Stimulated activated CD4-positive, alpha-beta T cell treated with anti-CD3 and anti-CD28 coated beads, Interleukin-12 subunit alpha, Interleukin-12 subunit beta, amount 100 ng/mL, for 48 hours (primary cell): ENCODE measurements at places on chromosomes 3 and 15.

DNA sequence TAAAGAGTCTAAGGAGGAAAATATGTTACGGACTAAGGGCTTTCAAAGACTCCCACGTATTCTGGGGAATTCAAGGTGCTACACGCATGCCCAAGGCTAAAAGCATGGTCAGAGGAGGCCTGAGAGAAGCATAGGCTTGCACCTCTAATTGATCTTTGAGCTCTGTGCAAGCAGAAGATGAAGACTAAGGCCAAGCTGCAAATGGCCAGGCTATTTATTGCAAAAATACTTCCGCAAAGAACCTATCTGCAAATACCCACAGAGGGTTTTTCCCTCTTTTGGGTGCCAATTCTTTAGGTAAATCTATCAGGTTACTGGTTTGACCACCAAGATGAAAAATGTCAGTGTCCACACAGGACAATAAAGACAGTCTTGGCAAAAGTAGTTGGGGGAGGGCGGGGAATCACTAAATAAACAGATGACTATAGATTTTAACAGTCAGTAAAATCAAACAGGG lies 119.5 kb downstream of the STAG1 start:
- DNase-seq = no peak

GRCh38 chr3:187968883-187969580 lies 184.9 kb upstream of the LPP start:
- DNase-seq = no peak

GRCh38 chr15:59317211-59317610 lies 55.5 kb downstream of the MYO1E start:
- DNase-seq = no peak

DNA sequence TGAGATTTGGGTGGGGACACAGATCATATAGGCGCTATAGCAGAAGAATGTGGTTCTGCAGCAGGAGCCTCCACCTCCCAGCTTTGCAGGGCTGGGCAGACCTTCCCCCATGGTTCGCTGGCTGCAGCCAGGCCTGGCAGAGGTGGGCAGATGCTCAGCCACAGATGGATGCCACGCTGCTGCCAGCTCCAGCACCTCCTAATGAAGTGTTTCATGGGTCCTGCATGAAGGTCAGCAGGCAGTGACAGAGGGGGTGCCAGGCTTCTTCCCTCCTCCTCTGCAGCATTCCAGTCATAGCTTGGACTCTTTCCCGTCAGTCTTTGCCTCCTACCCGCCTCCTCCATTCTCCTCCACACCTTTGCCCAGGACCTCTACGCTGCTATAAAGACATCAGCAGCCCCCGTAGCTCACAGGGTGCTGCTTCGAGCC lies 85.9 kb downstream of the SLCO3A1 start:
- DNase-seq = no peak

GRCh38 chr15:78982736-78983135 lies 37.9 kb upstream of the CTSH start:
- no peak for DNase-seq

DNA sequence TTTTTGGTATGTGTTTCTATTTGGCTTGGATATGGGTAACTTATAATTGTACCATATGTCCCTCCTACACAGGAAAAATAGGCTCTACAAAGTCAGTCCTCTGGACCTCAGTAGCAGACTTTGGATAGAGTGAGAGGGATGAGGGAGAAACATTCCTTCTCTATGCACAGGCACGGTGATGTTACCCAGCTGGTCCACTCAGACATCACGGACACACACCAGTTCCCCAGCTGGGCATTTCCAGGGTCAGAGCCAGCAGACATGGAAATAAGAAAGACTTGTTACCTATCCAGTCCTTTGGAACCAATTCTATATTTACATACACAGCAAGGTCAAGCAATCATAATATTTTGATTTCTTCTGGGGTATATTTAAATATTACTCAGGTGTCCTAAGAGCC lies 433.1 kb upstream of the KCNMB2 start:
- no peak for DNase-seq

- no peak for DNase-seq
These were observed 426.5 kb upstream of the RASGRP1 start for GRCh38 chr15:38991126-38991525.

- no peak for DNase-seq
These were observed 15.7 kb downstream of the GK5 start for GRCh38 chr3:142209655-142210054.

DNA sequence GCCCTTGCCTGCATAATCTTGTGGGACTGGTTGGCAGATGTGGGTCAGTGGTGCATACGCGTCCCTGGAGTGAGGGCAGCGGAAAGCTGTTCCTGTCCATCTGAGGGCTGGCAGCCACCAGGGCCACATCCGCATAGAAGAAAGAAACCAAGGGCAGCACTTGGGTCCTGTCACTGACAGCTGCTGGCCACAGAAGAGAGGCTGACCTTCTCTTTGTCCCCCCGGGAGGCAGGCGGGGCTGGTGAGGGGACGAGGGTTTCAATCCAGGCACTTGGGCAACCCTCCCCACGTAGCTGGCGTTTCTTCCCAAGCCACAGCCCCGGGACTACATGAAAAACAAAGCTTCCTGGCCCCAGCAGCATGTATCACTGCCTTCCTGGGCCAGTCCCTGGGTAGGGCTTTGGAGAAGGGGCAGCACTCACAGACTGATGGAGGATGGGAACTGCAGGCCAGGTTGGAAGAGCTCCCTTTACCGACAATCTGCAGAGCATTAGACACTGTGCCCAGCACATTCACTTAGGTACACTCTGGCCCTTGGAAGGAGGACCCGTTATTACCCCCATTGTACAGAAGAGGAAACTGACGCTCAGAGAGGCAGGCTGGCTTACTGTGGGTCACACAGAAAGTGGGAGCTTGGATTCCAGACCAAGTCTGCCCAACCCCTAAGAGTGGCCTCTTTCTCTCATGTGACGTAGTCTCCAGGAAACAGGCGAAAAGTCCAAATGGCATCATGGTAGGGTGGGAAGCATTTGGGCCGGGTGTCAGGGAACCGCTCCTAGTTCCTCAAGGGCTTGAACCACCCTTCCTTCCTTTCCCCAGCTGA lies 78.8 kb upstream of the SLC6A6 start:
- no peak for DNase-seq

GRCh38 chr15:99536422-99537040 lies 29.3 kb upstream of the MEF2A start:
- DNase-seq = no peak

DNA sequence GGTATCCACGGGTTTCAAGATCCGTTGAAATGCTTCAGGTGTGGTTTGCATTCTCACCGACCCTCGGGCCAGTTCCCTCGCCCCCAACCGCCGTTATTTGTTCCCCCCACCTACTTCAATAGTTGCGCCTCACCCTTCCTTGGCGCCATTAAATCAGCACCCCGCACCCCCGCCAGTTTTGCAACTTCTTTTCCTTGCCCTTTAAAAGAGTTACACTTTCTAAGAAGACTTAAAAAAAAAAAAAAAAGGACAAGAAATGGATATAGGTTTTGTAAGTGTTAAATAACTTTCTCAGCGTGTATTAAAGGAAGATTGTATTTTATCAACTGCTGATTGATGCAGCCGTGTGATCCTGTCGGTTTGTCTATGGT lies 87.2 kb downstream of the NR2F2 start:
- DNase-seq = no peak

DNA sequence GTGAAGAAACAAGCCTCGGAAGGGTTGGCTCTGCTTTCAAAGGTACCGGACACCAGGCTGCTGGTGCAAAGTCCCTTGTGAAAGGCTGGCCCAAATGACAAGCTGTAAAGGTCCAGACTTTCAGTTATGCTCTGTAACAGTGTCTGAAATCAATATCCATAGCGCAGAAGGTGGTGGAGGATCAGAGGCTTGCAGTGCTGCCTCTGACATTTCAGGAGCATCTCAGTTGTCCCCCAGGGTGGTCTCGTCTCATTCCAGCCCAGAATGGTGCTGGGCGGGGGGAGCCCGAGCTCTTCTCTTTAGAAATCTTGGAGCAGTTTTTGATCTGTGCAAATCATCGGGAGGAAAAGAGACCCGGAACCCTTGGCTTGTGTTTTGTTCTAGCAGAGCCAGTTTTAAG lies 402.3 kb upstream of the RGMA start:
- DNase-seq = no peak

DNA sequence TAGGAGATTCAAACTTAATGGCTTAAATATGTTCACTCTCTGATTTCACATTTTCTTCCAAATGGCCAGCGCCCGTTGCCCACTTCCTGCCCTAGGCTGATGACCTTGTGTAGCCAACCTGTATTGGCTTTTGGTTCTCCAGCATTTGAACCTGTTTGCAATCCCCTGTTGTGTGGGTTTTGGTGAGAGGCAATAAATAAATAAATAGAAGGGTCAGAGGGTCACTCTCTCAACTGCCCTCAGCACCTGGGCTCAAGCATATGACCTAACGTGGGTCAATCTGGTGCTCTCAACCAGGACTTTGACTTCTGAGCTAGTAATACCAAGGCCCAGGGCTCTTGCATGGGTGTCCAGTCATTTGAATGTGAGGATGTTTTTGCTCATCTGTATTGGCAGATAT lies 1.8 kb upstream of the SRP14 start:
- DNase-seq = no peak

- no peak for DNase-seq
These were observed 542 bp upstream of the UBAP1L start for GRCh38 chr15:65115542-65115941.

DNA sequence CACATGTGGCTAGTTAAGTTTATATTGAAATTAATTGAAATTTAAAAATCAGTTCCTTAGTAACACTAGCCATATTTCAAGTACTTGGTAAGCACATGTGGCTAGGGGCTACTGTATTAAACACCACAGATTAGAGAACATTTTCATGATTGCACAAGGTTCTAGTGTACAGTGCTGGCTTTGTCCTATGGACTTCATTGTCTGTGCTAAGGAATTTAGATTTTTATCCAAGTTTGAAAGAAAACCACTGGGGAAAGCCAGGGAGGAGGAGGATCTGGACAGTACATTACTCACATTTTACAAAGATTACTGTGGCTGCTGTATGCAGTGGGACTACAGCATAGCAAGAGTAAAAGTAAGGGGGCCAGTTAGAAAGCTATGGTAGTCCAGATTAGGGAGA lies 13.9 kb downstream of the STAC start:
- no peak for DNase-seq

GRCh38 chr3:133476971-133477375 lies 77.1 kb downstream of the BFSP2 start:
- DNase-seq = no peak

- DNase-seq = no peak
These were observed 303.0 kb downstream of the PLOD2 start for GRCh38 chr3:145857956-145858355.

- DNase-seq = no peak
These were observed 41.5 kb downstream of the NLGN1 start for GRCh38 chr3:173439004-173439403.

- no peak for DNase-seq
These were observed 71.9 kb downstream of the ARHGEF26 start for GRCh38 chr3:154193000-154193615.

DNA sequence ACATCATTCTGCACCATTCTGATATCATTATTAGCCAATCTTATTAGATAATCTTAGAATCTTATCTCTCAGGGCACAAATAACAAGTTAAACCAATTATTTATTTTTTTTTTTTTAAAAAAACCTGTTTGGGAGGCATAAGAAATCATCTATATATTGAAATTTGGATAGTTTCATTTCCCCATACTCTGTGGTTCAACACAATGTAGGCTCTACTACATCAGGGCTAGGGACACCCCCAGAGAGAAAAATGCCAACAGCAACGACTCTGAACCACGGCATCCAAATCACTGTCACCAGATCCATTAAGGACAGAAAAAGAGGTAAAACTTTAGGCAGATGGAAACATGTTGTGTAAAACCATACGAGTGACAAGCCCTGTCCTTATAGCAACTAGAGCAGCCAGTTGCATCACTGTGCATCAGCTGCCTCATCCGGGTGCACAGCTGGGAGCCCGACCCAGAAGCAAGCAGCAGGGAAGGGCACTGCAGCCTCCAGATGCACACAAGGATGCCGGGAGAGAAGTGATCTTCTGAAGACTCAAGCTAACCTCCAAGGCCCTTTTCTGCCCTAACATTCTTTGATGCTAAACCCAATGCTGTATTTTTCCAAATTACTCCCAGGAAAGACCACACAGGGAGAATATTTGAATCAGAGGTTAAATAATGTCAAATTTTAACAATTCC lies 381.1 kb downstream of the CTNNB1 start:
- DNase-seq = no peak

GRCh38 chr3:178359728-178360127 lies 176.5 kb upstream of the KCNMB2 start:
- no peak for DNase-seq

DNA sequence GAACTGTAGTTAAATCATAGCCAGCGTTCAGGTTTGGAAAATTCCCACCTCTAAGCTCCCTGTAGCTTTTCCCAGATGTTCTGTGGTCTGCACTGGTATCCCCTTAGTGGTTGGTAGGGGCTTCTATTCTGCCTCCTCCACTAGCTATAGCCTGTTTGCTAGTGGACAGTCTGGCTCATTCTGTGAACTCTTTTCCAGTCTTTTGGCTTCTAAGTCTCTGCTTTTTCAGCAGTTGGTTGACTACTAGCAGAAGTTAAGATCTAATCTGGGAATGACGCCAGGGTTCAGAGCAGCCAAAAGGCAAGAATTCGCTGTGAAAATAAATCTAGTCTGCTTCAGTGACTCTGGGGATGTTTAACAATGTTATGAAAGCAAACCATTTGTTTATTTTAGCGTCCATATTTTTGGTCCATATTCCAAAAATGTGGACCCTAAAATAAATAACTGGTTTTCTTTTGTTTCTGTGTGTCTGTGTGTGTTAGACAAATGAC lies 73.7 kb upstream of the WDR72 start:
- DNase-seq = no peak

- DNase-seq = no peak
These were observed 198.2 kb upstream of the UMPS start for GRCh38 chr3:124532071-124532470.

- DNase-seq = no peak
These were observed 227.2 kb downstream of the CTNNB1 start for GRCh38 chr3:41426485-41426884.

DNA sequence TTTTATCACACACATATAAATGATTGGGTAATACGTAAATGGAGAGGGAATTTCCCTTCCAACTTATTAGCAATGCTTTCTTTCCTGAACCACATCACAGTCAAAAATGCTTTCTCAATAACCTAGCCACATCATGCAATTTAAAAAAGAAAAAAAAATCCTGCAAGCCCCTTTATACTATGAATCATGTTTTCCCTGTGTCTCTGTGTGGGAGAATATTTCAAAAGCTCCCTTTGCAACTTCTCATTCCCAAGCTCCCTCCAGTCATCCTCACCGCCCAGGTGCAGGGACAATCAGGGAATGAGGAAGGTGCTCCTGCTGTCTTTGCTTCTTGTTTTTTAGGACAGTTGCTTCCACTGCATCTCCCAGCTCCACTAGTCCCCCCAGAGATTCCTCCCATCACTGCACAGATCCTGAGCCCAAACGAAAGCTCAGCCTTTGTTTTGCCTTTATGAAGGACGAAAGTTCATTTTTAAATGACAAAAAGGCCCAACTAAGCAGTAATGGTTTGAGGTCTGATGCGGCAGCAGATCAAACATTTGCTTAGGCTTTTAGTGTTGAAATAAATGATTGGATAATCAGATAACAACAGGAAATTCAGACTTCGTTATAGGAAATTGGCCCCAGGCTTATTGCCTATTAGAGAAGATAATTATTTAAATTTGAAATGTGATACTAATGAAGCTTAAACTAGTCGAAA lies 47.8 kb upstream of the ADGRG7 start:
- DNase-seq = no peak
